ENCODE measurements at places on chromosomes 11 and 22.

GRCh38 chr11:15830741-15831428 lies 525.5 kb downstream of the SOX6 start:
- no peak for DNase-seq

DNA sequence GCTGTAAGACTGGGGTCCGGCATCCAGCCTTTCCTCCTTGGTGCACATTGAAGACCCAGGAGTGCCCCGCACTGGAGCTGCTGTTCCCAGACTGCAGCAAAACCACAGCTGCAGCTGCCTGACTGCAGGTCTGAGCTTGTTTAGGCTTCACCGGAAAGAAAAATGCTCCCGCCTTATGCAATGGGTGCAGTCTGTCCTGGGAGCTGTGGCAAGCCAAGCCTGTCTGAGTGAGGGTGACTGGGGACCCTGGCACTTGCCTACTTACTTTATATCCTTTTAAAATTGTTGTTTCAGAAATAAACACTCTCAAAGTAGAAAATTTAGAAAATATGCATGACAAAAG lies 23.3 kb upstream of the CD44 start:
- DNase-seq: no peak

GRCh38 chr11:94623120-94623735 lies 56.1 kb downstream of the PIWIL4 start:
- DNase-seq: peak; percentile 51

DNA sequence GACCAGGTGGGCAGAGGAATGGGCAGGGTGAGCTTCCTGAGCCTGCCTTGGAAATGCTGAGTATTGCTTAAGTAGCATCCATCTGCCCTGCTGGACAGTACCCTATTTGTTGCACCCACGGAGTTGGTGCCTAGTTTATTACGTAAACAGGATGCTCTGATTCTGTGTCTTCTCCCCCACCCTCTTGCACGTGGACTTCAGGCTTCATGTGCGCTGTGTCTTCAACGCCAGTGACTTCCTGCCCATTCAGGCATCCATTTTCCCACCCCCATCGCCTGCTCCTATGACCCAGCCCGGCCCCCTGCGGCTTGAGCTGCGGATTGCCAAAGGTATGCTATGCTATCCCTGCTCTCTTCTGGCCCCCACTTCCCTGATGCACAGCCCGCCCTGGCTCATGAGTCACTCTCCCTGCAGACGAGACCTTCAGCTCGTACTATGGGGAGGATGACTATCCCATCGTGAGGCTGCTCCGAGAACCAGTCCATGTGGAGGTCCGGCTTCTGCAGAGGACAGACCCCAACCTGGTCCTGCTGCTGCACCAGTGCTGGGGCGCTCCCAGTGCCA lies 5.7 kb downstream of the ZP1 start:
- DNase-seq: no peak

GRCh38 chr22:37994982-37995381 lies 10.6 kb upstream of the SOX10 start:
- no peak for DNase-seq

- no peak for DNase-seq
Observed at GRCh38 chr22:29641700-29642330, 38.4 kb downstream of the NF2 start.

DNA sequence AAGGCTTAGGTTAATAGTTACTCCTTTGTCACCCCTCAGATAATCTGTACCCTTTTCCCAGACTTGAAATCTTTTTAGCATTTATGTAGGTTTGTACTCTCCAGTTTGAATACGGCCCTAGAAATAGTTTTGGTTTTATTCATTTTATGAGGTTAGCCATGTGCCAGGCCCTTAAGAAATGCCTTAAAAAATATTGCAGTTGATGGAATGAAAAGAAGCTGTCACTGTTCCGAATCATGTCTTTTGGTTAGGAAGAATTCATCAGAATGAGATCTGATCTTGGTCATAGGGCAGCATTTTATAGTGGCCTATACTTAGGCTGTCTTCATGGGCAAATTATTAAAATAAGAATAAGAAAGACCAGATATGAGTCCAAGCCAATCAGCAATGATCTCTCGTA lies 14.8 kb upstream of the PRSS23 start:
- no peak for DNase-seq

GRCh38 chr22:37401401-37402183 lies 25.7 kb downstream of the ELFN2 start:
- no peak for DNase-seq

GRCh38 chr11:118634431-118635236 lies 27.2 kb downstream of the PHLDB1 start:
- no peak for DNase-seq

DNA sequence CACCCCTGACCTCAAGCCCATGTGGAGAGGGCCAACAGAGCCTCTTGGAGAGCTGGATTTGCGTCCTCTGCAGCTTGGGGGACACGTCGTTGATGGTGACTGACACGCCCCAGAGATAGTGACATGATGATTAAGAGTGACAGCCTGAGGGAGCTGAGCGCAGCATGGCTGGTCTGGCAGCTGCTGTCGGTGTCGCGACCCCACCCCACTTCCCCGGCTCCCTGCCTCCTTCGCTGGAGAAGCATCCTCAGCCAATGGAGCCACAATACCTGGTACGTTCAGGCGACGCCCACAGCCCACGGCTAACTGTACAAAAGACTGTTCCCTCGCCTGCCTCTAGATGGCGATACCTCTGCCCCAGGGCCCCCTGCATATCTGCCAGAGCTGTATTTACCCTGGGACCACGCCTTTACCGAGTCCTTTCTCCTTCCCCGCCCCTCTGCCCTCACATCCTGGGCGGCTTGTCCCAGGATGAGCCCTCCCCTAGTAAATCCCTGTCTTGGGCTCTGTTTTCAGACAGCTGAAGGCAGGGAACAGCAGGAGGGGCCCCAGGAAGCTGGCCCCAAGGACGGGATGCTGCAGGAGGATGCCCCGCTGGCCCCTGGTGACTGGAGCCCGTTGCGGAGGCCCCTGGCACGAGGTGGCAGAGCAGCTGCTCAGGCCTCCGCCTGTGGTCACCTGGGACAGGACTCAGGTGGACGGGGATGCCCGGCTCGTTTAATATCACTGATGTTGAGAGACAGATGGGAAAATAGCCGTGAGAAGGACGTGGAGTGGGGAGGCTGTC lies 90.6 kb downstream of the RPS6KA4 start:
- no peak for DNase-seq

DNA sequence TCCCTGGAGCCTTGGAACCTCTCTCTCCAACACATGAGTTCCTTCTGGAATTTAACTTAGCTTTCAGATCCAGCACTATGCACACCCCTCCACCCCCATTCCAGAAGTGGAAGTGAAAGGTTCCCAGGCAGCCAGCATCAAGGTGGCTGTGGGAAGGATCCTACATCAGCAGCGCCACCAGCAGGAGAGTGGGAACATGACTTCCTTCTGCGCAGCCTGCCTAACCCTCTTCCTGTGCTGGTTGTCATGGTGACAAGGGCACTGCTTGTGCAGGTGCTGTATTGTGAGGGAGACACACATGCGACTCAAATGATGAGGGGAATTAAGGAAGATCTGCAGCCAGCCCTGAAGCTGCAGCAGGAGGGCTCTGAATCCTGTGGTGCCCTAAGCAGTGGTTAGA lies 904.5 kb upstream of the API5 start:
- DNase-seq: no peak

DNA sequence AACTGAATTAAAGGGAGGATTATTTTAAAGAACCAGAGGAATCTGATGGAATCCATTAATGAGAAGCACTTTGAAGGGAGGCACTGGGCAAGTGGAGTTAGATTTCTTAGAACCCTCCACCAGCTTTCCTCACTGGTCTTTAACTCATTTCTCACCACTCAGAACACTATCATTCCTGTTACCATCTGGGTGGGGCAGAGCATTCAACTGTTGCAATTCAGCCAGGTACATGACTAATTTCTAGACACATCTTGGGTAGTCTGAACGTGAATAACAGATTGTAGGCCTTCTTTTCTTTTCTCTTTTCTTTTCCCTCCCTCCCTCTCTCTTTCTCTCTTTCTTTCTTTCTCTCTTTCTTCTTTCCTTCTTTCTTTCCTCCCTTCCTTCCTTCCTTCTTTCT lies 15.5 kb upstream of the MMP1 start:
- no peak for DNase-seq

DNA sequence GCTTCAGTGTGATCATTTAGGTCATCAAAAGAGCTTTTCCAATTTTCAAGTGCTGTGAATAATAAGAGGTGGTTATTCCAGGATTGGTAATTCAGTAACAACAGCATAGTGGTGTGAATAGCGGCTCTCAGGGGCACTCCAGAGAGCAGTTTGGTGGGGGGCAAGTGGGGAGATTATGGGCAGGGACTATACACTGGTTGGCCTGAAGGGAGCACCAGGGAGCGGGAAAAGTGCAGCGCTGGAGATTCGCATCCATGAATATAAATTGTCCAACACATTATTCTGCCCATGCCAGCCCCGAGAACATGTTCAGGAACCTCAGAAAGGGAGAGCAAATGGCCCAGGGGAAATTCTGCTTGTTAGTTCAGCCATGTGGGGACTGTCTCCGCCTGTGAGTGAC lies 37.9 kb downstream of the OR6Q1 start:
- no peak for DNase-seq

- DNase-seq: no peak
Observed at GRCh38 chr11:114081641-114082414, 22.3 kb downstream of the ZBTB16 start.

DNA sequence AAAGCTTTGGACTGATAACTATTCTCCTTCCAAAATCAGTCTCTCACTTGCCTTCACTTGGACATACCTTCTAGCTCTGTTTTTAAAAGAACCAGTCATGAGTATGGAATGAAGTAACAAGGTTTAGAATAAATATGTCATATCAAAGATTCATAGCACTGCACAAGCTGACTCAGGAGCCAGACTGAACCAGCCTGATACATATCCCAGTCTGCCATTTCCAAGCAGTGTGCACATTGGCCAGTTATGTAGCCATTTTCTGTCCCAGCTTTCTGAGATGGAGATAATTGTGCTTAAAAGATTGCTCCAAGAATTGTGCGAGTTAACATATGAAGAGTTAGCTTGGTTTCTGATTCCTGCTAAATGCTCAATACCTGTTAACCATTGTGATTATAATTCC lies 311.3 kb downstream of the C11orf87 start:
- no peak for DNase-seq

DNA sequence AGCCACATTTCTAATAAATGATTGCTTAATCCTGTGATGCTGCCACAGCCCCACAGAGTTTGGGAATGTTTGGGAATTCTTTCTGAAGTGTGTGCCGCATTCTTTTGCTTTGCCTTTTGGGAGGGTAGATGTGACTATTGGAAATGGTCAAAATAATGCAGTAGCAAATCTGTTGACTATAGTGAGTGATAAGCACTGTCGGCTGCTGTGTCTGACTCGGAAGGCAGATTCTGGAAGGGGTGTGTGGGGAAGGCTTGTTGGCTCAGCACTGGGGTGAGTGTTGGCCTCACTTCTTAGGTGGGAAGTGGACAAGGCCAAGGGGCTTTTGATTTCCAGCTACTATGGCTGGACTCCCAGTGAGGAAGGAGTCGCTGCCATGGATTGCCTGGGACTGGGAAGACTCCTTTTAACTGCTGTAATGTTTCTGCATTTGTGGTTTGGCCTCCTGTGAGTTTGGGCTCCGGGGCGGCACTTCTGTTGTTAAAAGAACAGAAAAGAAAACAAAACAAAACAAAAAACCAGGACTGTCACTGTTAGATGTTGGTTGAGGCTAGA lies 20.1 kb downstream of the ZBTB16 start:
- DNase-seq: no peak

DNA sequence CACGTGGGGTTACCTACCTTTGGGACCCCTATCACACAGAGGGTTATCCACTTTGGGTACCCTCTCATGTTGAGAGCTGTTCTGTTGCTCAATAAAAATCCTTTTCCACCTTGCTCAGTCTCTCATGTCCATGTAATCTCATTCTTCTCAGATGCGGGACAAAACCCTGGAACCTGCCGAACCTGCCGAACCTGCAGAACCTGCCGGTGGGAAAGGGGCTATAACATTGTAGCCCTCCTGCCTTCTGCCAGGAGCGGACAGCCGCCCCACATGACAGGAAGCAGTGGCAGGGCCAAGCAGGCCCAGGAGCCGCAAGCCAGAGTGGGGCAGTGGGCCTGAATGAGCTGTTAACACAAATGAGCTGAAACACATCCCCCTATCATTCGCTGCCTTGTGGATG lies 18.1 kb downstream of the NPAT start:
- no peak for DNase-seq

DNA sequence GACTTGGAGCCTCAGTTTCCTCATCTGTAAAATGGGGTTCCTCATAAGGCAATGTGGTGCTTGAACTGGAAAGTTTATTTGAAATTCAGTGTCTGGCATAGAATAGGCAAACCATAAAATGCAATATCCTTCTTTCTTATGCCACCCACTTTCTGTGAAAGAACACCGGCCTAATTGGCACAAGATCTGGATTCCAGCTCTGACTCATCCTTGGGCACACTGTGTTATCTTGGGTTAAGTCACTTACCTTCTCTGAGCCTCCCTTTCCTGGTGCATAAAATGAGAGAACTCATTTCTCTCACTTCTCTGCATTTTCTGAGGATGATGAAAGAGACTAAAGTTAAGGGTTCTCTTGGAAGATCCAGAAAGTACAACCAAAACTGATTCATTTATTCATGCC lies 5.1 kb downstream of the INSC start:
- no peak for DNase-seq

Data from forelimb muscle (tissue), 1 donor.